ENCODE measurements at places on chromosomes 5 and 9.

- DNase-seq = no peak
Observed at GRCh38 chr9:128005923-128006322, 25.1 kb upstream of the EEIG1 start.

DNA sequence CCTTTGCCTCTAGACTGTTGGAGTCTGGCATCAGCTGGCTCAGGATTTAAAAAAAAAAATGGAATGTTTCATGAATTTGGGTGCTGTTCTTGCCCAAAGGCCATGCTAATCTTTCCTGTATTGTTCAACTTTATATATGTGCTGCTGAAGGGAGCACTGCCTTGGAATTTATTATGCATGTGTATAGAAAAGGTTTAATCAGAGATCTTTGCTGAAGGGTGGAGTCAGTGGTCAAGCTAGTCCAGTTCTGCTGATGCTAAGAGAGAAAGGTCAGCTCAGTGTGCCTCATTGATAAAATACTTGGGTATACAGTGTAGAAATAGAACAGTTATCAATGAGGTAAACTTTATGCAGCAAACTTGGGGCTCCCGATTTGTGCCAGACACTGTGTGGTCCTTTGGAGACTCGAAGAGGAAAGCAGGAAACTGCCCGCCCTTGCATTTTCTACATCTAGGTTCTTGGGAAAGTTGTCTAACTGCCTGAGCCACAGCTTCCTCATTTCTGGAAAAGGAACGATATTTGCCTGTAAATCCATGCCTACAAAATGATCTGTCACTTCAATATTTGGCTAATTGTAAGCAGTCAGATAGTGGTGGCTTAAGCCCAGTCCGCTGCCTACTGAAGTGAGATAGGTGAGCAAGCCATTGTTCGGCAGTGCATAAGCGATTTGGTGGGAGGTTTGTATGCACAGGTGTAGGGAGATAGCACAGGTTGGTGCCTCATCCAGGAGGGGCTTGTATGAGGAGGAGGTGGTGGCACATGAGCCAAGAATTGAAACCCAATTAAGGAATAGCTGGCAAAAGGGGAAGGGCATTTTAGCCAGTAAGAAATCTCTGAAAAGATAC is 29.2 kb upstream of the GTF2H2C start:
- no peak for DNase-seq

- DNase-seq = no peak
Observed at GRCh38 chr5:35012796-35013195, 35.0 kb downstream of the AGXT2 start.

DNA sequence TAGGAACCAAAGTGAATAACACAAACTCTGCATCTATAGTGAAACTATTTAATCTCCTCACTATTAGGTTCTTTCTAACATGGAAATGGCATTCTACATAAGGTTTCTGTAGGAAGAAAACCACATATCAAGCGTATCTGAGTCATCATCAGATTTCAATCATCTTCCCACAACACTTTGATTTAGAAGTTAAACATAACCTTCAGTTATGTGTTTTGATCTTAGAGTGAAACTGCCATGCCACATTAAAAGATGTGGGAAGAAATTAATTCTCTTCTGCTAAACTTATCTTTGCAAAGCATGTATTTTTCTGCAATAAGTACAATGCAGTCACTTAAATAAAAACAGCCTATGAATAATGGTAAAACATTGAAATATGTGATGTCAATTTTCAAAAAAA is 55.0 kb downstream of the MEF2C start:
- no peak for DNase-seq

- DNase-seq = no peak
Observed at GRCh38 chr5:148765061-148765460, 61.4 kb upstream of the ADRB2 start.

DNA sequence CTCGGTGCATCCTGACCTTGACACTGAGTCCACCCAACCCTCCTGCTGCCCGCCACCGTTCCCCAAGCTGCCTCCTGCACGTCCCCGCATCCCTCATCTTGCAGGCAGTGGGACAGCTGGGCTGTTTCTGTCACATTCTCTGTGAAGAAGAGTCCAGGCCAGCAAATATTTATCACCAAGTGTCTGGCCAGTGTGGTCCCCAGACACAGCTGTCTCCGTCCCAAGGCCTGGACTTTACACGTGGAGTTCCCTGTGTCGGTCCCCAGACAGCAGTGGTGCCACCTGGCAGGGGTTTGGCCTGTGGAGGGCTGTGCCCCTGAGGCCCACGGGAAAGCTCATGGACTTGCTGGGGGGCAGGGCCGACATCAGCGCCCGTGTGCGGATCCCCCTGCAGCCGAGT is 9.2 kb upstream of the SLC12A7 start:
- no peak for DNase-seq

DNA sequence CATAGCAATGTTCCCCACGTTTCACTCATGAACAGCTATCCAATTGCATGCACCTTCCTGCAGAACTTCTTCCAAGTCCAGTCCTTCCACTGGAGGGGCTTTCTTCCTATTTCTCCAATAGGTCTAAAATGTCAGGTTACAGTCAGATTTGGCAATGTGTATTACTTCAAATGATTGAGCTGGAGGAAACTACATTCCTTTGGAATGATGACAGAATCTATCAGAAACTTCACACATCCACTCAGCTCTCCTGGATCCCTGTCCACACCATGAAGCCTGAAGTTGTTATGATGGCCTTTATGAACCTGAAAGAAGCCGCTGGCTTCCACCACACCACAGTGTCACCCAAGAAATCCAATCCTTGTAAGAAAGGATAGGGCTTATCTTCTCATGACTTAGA is 32.2 kb downstream of the FBXW2 start:
- DNase-seq = no peak

GRCh38 chr9:108803428-108804065 is 52.2 kb downstream of the ACTL7B start:
- no peak for DNase-seq

- no peak for DNase-seq
Observed at GRCh38 chr9:115393976-115394775, 276.2 kb upstream of the TNC start.

DNA sequence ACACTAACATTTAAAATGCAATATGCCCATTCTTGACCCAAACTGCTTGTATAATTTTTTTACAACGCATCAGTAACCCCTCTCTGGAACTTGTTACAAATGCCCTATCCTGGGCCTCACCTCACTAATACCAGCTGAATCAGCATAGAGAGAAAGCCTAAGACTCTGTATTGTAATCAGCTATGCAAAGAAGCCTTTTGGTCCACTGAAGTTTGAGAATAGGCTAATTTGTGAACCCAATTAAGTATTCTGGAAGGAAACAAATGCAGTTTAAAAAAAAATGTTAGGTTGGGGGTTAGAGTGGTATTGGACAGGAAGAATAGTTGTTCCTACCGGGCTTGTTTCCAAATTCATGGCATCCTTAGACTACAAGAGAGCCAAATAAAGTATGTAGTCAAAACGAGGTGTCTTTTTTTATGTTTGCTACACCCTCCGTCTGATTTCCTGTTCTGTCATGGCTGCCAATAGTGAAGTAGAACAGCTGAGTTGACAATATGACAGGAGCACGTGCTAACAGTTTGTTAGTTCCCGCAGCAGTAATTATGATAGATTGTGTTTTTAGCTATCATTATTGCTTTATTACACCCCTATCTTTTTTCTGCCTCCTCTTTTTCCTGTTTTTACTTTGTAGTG is 1048.7 kb upstream of the NUDT12 start:
- DNase-seq = no peak

DNA sequence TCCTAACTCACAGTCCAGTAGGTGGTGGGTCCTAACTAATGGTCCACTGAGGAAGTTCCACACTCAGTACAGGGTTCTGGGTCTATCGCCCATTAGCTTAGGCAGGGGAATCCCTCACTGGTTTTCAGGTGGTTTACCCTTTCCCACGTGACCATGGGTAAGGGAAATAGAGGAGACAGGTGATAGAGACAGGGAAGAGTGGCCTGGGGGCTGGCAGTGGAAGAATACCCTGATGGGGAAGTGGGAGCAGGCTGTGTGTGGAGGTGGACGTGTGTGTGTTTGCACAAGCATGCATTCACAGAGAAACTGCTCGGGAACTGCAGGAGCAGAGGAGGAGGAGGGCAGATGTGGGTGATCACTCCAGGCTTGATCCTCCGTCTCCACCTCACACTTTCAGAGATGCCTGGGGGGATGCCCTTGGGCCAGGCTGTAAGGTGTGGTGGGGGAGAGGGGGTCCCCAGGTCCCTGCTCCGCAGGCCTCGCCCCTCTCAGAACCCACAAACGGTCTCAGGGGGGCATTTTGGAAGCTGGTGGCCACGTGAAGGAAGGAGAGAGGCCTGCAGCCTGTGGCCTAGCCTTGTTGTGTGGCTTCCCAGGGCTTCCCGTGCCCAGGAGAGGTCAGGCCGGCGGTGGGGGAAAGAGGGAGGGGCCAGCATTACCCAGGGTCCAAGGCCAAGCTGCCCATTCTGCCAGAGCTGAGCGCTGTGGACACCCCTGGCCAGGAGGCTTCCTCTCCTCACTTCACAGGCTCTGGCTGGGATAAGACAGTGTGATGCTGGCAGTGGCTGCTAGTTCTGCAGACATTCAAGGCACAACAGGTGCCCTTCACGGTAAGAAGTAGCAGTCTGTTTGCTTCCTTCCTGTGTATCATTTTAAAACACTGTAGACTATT is 80.0 kb downstream of the OTULIN start:
- DNase-seq = no peak

GRCh38 chr5:78587775-78588291 is 60.7 kb downstream of the LHFPL2 start:
- DNase-seq = no peak

DNA sequence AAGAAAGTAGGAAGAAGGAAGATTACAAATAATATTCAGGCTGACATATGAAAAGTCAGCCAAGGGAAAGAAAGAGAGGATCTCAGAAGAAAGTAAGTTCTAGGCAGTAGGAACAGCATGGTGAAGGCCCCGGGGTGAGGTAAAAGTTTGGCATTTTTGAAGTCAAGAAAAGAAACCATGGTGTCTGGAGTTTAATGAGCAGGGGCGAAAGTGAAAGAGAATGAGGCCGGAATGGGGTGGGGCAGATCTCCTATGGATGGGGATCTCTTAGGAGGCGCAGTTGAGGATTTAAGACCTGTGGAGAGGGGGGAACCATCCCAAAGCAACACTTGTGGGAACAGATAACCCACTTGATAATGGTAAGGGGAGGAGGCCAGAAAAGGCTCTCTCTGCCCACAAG is 42.3 kb upstream of the SMAD5 start:
- DNase-seq = no peak

DNA sequence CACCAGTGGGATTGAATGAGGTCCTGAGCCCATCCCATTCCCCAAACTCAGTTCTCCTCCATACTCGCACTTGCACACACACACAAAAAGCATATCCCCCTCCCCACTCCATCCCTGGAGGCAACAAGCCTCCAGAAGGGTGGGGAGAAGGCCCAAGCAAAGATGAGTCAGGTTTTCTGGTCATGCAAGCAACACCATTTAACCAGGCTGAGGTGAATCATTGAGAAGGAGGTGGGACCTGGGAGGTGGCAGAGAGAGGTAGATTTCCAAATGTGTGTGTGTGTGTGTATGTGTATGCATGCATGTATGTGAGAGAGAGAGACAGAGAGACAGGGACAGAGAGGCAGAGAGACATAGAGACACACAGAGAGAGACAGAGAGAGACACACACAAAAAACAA is 185.2 kb upstream of the TRIM32 start:
- no peak for DNase-seq

GRCh38 chr9:14428781-14429230 is 114.9 kb upstream of the NFIB start:
- DNase-seq = peak; percentile 47

DNA sequence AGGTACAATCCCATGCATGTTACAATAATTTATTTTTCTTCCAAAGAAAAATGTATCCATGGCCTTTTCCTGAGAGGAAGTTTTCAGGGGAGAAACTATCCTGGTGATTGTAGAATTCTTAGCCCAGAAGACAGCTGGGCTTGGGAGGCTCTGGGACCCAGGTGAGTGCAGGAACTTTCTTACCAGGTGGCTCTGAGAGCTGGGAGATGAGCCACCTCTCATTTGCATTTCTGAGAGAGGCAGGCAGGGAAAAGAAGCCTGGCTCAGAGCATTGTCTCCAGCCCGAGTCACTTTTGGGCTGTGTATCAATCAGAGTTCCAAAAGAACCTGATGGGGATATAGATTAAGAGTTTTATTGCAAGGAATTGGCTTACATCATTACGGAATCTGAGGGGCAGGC is 52.7 kb downstream of the ALG2 start:
- no peak for DNase-seq

DNA sequence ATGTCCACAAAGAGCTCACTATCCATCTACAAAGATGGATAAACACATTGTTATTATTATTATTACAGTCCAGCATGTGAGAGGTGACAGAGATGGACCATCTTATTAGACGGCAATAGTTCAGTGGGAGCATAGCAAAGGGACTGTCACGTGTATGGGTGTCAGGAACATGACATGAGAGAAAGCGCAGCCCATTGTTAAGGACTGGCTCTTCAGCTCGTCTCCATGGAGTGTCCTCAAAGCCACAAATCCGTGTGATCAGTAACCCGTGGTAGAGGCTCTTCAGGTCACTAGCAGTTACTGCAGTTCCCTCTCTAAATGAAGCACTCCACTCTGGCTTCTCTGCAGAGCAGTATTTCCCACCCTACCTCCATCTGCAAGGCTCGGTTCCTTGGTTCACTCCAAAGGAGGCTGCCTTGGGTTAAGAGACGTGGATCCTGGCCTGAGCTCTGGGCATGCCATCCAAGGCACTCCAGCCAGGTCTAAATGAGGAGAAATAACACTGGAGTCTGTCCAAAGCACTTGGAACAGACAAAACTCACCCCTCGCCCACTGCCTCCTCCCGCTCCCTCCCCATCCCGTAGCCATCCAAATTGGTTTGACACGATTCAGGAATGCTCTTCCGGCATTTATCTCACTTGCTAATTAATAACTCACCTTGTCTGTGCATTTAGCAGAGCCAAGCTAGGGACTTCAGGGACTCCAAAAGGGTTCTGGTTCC is 122.3 kb upstream of the WWC1 start:
- DNase-seq = no peak

DNA sequence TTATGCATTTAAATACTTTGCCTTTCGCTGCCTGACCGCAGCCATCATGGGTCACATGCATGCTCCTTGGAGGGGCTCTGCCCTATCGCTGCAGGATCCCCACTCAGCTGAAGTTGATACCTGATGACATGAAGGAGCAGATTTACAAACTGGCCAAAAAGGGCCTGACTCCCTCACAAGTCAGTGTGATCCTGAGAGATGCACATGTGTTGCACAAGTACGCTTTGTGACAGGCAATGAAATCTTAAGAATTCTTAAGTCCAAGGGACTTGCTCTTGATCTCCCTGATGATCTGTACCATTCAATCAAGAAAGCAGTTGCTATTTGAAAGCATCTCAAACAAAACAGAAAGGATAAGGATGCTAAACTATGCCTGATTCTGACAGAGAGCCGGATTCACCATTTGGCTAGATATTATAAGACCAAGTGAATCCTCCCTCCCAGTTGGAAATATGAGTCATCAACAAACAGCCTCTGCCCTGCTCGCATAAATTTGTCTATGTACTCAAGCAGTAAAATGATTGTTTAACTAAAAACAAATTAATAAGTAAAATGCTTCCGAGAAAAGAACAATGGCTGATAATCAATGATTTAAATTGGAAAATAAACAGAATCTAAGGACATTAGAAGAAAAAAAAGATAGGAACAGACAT is 41.6 kb upstream of the PPP2CA start:
- no peak for DNase-seq
